ENCODE measurements at places on chromosomes 13 and 19.

DNA sequence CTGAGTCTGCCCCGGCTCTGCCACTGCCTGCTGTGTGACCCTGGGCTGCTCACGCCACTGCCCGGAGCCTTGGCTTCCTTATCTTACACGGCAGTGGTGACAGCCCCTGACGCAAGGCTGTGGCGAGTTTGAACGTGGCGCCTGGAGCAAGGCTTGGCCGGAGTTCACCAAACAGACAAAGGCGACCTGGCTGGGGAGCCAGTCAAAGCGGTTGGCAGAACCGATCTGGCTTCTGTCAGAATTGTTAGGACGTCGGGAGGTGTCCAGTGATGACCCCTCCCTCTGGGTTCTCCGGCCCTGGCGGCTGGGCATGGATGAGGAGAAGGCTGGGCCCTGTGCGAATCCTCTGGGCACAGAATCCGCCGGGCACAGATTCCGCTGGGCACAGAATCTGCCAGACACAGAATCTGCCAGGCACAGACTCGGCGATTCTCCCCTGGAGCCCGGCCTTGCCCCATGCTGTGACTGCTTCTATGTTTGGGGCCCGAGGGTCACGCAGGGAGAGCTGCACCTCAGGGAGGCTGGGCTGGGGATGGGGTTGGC, 11.7 kb upstream of the TMEM255B start:
- DNase-seq: no peak

GRCh38 chr19:11130824-11131455, 24.6 kb downstream of the SPC24 start:
- DNase-seq: peak; percentile 50

GRCh38 chr13:47598340-47598911, 402.6 kb downstream of the SUCLA2 start:
- no peak for DNase-seq

GRCh38 chr13:76231522-76232167, 595.5 kb downstream of the LMO7 start:
- no peak for DNase-seq

DNA sequence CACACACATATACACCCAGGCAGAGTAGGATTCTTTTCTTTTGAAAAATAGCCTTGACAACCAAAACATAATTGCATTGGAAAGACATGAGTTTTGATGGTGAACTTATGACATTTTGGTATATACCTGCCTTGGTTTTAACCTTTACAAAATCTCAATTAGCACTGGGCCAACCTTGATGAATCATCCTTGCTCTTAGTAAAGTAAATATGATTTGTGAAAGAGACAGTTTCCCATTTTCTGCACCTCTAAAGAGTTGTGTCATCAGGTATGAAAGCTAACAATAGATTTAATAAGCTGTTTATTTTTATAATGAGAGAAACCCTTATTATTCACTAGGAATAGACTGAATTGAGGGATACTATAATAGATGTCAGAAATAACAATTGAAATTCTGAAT, 15.7 kb upstream of the ENOX1 start:
- DNase-seq: no peak

- no peak for DNase-seq
These were observed 908.2 kb downstream of the EFNB2 start for GRCh38 chr13:105627270-105627669.

DNA sequence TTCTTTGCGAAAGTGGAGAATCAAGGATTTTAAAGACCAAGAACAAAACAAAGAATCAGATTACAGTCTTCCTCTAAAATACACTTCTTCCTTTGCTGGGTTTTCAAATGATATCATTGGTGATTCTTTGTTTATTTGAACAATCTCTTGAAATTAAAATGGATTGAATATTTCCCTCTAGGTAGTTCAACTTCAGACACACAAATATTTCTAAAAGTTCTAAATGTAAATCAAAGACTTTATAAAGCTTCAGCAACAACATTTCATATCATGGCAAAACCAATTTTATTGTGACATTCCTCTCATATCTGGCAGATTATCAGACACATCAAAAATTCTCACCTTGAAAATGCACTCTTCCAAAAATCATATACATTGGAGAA, 13.0 kb downstream of the ZIC2 start:
- DNase-seq: no peak

GRCh38 chr19:10433131-10433536, 12.8 kb downstream of the PDE4A start:
- no peak for DNase-seq

DNA sequence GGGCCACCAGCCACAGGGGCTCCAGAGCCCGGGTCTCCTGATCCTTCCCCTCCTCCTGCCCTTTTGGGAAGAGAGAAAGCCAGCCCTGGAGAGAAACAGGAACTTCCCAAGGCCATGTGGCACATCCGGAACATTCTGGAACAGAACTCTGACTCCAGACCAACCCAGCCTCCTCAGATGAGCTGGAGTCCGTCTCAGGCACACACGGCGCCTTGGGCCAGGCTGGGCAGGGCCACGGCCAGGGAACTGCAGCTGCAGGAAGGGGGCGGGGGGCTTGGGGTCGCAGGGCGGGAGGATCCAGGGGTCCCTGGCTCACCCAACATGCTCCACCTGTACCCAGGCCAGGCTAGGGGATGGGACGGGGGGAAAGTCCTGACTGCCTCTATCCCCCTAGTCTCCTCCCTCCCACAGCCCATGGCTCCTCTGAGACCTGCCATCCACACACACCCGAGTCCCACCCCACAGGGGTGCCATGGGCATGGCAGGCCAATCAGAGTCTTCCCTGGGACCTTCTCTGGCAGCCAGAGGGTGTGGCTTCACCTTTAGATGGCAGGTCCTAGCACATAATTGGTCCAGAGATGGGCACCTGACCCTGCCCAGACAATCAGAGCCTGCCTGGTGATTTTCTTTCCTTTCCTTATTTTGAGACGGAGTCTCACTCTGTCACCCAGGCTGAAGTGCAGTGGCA, 22.9 kb downstream of the SBNO2 start:
- DNase-seq: no peak

DNA sequence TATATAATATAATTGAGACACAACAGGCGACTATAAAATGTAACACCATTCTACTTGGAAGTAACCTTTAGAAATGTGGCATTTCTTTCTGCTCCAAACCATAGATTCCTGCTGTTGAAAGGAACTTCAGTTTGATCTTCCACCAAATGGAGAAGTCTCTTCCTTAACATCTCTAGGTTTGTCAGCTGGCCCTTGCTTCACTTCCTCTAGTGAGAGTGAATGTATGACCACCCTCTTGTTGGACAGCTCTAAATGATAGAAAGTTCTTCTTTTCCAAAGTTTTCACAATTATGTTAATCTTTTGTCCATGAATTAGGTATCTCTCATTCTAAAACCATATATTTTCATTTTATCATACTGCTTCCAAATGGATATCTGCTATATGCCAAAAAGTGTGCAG, 13.8 kb upstream of the COG6 start:
- no peak for DNase-seq

GRCh38 chr19:7679771-7680605, 645 bp upstream of the TRAPPC5 start:
- DNase-seq: no peak

- DNase-seq: no peak
These were observed 476.6 kb downstream of the ZNF536 start for GRCh38 chr19:30848636-30849425.

DNA sequence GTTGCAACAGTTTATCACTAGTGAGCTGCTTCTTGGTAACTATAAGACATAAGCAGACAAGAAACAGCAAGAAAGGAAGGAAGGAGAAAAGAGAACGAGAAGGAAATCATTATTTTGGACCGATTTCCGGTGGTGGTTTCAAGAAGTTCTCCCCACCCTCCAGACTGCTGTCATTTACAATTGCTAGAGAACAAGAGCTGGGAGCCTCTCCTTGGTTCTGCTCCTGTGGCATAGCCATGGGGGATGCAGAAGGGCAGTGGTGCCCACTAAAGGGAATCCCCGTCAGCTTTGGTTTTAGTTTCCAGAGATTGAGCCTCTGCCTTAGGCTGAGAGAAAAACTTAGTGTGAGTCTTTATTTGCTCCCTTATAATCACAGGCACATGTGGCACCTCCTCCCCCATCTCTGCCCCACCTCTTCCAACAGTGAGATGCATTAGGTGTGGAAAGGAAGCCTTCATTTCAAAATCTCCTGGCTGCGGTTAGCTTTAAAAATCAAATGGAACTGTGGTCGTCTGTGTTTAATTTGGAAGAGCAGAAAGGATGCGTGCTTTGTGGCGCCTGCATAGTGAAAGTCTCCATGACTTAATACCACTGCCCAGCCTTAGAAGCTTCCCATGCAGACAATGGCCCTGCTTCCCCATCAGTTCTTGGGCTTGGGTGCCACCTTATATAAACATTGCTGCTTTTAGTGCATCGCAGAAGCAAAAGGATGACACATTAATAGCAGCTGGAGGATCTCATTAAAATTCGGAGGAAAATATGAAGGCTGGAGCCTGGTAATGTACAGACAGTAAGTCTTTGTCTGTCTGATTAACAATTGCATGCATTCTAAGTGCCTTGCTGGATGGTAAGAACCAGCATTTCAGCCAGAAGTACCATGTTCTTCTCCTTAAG, 25.0 kb downstream of the LRCH1 start:
- no peak for DNase-seq

GRCh38 chr19:50717026-50717723, 2.4 kb downstream of the SHANK1 start:
- no peak for DNase-seq

GRCh38 chr13:75025956-75026355, 456.0 kb downstream of the TBC1D4 start:
- no peak for DNase-seq

- no peak for DNase-seq
These were observed 426.9 kb downstream of the PCDH9 start for GRCh38 chr13:66803013-66803807.

DNA sequence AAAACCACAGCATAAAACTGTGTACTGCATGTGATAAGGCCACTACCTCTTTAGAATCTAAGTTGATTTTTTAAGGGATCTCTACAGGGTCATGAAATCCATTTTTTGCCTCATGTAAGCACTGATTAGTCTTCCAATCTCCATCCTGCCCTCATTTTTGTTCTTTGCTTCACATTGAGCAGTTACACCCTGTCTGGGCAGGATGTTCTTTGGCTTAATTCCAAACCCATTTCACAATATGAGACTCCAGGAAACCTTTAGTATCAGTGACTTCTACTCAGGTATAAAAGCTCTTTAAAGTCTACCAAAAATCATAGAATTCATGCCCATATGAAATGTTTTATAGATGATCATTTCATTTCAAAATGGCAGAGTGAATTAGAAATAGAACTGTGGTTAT, 592.6 kb downstream of the TBC1D4 start:
- no peak for DNase-seq

DNA sequence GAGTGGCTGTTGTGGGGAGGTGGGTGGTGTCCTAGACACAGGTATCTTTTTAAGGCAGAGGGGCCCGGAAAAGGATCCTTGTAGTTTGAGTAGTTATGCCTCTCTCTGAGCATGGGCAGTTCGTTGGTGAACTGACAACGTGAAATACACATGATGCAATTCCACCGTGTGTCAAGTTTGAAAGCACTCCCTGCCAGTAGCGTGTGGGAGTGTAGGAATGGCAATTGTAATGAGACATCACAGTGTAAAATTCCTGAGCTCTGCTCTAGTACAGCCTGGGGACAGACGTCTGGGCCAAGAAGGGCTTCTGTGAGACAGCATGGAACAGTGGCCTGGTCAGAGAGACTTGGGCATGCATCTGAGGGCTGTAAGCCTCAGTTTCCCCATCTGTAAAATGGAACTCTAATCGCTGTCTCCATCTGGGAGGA, 10.4 kb upstream of the ASF1B start:
- no peak for DNase-seq

DNA sequence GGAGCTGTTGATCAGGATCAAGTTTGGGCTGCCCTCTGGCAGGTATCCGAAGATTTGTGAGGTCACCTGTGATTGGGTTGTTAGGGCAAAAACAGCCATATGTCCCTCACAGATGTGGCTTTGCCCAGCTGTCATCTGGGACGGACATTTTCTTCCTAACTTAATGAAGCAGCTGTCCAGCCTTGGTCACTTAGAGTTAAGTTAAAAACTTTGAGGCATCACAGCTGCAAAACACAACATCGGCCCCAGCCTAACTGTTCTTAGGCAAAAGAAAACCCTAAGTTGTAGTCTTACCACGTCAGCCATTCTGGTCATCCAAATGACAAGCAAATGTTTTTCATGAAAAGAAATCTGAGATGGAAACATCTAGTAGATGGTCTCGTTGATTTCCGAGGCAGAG, 318.4 kb downstream of the DCLK1 start:
- DNase-seq: no peak

- no peak for DNase-seq
These were observed 80.0 kb upstream of the TM9SF2 start for GRCh38 chr13:99421271-99421670.

DNA sequence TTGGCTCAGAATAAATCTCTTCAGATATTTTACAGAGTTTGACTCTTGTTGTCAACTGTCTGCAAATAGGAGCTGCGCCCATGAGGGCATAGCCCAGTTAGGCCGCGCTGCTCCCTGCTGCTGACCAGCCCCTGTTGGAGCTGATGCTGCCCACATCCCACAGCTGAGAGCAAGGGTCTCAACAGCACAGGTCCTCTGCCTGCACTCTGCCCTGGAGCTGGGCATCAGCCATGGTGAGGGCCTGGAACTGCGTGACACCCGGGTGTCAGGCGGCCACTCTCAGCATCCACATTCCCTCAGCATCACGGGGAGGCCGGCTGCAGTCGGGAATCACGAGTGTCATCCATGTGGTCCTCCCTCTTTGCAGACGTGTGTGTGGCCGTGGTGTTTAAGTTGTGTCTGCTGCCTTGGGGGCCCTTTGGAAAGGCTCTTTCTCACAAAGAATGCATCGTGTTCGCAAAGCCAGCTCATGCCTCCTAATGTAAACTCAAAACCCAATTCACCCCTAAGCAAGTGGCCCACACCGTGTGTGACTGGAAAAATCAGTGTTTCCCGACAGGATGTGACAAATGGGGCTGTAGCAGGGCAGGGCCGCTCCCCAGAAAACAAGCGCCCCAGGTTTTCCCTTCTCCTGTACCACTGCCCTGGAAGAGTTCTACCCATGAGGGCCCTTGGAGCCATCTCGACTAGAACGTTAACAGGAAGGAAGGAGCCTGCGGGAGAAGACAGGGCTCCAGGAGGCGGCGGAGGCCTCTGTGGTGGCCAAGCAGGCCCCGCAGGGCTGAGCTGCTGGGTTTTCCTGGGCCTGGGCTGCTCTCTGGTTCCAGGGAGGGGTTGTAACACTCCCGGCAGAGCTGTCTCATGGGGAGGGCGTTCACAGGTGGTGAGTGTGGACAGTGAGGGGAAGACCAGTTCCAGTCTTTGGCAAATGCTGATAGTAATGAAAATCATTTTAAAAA, 20.3 kb downstream of the ATP11A start:
- no peak for DNase-seq

DNA sequence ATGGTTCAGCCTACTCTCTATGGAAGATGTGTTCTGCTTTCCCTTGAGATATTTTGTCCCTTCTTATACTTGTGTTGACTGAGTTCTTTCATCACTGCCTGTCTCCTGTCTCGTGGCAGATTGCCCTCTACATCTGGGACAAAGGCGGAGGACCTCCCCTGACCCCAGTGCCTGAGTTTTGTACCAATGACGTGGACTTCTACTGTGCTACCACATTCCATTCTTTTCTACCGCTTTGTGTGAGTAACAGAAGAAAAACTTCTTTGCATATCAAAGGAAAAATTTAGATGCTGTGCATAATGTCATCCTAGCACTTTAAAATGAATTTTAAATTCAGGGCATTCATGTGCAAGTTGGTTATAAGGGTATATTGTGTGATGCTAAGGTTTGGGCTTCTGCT, 74.6 kb downstream of the B3GLCT start:
- no peak for DNase-seq

Measured in stimulated activated CD8-positive, alpha-beta memory T cell treated with anti-CD3 and anti-CD28 coated beads, Interleukin-7, amount 100 ng/mL, for 4 hours (primary cell).